ENCODE measurements at places on chromosomes 2 and 18.

DNA sequence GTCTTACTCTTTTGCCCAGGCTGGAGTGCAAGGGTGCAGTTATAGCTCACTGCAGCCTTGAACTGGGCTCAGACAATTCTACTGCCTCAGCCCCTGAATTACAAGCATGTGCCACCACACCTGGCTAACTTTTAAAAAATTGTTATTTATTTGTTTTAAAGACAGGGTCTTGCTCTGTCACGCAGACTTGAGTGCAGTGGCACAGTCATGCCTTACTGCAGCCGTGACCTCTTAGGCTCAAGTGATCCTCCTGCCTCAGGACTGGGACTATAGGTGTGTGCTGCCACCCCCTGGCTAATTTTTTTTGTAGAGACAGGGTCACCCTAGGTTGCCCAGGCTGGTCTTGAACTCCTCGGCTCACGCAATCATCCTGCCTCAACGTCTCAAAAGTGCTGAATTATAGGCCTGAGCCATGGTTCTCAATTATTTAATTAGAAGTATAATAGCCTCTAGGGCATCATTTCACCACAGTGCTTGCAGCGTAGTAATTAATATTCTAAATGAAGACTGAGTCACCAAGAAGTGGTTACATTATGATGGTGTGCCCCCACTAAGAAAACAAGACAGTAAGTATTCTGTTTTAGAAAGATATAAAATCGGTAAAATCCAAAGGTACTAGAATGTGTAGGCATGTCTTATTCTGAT is 69.6 kb downstream of the EML4 start:
- no peak for DNase-seq

GRCh38 chr2:133063775-133064174 is 393.8 kb upstream of the LYPD1 start:
- no peak for DNase-seq

- no peak for DNase-seq
Observed at GRCh38 chr2:48339451-48339850, 190.5 kb upstream of the STON1 start.

DNA sequence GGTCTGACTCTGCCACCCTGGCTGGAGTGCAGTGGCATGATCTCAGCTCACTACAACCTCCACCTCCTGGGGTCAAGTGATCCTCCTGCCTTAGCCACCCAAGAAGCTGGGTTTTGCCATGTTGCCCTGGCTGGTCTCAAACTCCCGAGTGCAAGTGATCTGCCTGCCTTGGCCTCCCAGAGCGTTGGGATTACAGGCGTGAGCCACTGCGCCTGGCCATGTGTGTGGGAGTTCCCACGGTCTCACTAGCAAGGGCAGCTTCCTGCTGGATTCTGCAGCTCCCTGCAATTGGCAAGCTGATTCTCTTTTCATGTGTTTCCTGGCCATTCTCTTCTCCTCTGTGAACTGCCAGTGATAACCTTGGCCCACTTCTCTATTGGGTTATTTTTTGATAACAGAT is 84.0 kb downstream of the USP40 start:
- no peak for DNase-seq

Data from HS-27A (cell line).